Sciatic nerve (tissue), 2 donors: ENCODE measurements at places on chromosomes 6 and 20.

- no peak for DNase-seq
Observed at GRCh38 chr20:38870733-38871559, 55.3 kb upstream of the FAM83D start.

DNA sequence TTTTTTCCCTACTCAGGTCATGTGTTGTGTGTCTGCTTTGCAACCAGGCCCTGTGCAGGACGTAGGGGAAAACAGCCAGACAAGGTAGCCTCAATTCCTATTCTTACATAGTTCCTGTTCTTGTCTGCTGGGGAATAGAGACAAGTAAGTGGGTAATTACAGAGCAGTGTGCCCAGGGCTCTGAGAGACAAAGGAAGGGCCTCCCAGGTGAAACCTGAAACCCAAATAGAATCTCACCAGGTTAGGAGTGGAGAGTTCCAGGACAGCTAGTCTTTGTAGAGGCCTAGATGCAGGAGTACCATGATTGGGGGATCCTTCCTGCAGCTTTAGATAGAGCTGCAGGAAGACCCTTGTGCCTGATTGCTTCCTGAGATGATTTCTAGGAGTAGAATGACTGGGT lies 48.4 kb downstream of the DHX35 start:
- no peak for DNase-seq

DNA sequence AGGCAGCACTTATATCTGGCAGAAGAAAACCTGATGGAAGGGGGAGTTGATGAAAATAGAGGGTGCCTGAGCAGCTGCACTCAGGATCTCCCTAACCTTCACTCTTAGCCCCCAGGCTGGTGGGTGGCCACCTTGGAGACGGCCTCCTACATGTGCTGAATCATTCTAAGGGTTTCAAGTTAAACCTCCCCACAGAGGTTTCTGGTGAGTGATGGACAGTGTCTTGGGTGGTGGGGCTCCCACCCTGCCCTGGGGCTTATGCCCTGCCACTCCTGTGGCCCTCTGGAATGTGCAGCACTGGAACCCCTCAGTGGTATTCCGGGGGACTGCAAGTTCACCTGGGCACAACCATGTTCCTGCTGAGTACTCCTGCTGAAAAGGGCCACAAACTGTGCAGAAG lies 357.2 kb downstream of the CD83 start:
- no peak for DNase-seq

- DNase-seq: no peak
Observed at GRCh38 chr6:68059899-68060298, 575.2 kb upstream of the ADGRB3 start.

DNA sequence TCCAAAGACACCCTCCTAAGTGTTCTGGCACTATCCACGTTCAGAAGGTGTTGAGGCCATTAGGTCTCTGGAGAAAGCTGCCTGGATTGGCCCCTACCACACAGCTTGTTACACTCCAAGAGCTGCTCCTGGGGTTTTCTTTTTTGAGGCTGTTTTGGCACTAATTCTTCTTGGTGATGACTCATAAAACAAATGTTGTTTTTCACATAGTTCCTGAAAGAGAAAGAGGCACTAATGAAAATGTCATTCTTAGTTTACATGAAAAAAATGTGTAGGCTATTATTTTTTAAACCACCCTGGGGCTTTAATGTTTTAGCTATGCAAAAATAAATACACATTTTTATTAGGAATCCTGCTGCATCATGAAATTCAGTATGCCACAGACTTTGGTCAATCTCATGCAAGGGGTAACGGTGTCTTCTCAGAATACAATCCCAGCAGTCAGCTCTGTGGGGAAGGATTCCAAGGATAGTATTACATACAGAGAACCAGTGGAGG lies 38.1 kb downstream of the TBPL1 start:
- DNase-seq: no peak

DNA sequence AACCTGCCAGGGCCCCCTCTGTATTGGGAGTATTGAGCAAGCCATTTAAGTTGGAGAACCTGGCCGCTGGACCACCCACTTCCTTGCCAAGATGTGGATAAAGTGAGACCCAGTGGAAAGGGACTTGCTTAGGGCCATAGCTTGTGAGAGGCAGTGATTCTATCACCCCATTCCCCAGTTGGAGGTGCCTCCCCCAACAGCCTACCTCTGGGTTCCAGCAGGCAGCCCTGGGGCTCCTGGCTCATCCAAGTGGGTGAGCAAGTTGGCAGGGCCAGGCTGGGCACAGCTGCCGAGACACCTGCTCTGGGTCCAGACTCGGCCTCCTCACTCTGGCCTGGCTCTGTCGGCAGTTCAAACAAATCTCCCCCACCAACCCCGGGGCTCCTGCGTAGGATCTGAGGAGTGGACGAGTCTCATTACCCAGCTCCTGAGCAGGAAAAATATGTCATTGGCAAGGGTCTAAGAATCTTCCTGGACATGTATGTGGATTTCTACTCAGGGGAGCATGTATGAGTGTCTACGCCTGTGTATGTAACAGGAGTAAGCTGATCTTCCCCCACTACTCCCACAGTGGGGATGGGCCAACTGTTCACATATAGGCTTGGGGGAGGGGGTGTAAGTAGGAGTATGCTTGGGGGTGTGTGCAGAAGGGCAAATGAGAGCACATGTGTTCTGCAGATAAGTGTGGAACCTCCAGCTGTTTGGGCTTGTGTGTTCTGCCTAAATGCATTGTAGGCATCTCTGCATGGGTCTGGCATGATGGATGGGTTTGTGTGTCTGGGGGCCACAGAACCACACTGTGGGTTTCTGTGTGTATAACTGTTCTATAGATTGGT lies 1.9 kb downstream of the ID1 start:
- DNase-seq: no peak

DNA sequence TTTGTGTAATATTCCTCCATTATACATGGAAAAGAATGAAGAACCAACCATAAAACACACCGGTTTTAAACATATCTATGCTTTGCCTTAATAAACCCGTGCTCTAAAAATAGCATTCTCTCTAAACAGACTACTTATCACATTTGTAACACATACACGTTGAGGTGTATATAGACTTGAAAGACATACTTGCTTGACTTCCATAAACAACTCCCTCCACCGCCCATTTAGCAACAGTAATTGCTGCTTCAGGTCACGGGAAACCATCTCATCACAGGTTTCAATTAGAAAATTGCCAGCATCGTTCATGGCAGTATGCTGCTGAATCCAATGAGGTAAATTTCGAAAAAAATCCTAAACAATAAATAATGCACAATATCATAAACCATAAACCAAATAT lies 174.0 kb downstream of the SYNE1 start:
- DNase-seq: no peak

- no peak for DNase-seq
Observed at GRCh38 chr20:59158673-59159072, 4.9 kb upstream of the ZNF831 start.

DNA sequence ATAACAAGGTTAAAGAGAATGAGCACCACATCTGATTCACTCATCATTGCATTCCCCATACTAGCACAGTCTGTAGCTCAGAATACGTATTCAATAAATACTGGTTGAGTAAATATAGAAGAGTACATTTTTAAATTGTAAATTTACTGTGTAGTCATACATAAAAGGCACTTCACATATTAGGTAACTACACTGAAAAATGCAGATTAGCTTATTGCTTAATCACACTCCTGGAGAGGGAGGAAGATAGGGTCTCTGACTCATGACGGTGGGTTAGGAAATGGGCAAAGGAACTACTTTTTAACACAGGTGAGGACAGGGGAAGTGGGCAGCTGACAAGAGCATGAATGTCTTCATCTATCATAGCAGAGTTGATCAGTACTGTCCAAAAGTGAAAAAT lies 133.2 kb downstream of the TBC1D32 start:
- no peak for DNase-seq

DNA sequence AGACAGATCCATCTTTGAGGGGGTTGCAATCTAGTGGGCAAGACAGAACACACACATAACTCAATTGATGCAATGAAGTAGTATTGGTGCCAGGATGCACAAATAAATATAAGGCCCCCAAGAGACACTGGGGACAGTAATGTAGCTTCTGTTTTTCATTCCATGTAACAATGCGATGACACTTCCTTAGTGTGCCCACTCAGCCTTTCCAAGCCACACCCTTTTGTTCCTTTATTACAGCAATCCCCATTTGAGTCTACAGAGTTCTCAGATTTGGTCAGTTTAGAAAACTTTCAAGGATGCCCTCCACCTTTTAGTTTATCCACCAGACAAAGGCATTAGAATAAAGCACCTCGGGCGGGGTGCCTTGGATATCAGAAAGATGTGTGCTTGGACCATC lies 15.5 kb downstream of the TGM3 start:
- DNase-seq: no peak

- no peak for DNase-seq
Observed at GRCh38 chr6:158014505-158015187, 33.0 kb downstream of the SYNJ2 start.

DNA sequence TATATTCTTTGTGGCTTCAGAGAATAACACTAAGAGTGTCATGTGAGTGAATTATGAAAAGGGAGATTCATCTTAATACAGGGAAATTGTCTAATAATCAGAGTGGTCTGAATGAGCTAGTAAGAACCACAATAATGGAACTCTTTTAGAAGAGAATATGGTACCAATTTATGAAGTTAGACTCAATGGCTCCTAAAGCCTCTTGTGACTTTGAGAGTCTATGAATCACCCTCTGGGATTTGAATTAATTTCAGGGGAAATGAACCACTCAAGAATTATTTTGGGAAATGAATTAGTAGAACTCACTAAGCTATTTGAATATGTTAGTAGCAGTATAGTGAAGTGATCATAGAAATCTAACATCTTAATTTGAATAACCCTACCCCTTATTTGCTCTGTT lies 14.3 kb downstream of the PCMT1 start:
- DNase-seq: no peak

DNA sequence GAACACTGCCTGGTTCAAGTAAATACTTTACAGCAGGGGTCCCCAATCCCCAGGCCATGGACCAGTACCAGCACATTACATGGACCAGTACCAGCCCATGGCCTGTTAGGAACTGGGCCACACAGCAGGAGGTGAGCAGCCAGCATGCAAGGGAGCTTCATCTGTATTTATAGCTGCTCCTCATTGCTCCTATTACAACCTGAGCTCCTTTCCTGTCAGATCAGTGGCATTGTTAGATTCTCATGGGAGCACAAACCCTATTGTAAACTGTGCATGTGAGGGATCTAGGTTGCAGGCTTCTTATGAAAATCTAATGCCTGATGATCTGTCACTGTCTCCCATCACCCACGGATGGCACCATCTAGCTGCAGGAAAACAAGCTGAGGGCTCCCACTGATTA lies 12.0 kb upstream of the RBPJL start:
- DNase-seq: no peak

GRCh38 chr6:7479801-7480266 lies 61.6 kb upstream of the DSP start:
- DNase-seq: no peak

DNA sequence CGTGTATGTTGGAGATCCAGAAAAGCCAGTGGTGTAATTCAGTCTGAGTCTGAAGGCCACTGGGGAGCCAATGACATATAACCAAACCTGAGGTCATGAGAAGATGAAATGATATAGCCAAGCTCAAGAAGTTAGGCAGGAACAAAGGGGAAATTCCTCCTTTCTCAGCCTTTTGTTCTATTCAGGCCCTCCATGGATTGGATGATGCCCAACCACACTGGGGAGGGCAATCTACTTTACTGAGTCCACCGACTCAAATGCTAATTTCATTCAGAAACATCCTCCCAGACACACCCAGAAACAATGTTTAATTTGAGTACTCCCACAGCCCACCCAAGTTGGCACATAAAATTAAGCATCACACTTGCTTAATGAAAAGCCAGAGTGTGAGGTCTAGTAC lies 183.6 kb downstream of the GJA1 start:
- no peak for DNase-seq

- no peak for DNase-seq
Observed at GRCh38 chr6:167479901-167480648, 155.2 kb downstream of the TTLL2 start.

DNA sequence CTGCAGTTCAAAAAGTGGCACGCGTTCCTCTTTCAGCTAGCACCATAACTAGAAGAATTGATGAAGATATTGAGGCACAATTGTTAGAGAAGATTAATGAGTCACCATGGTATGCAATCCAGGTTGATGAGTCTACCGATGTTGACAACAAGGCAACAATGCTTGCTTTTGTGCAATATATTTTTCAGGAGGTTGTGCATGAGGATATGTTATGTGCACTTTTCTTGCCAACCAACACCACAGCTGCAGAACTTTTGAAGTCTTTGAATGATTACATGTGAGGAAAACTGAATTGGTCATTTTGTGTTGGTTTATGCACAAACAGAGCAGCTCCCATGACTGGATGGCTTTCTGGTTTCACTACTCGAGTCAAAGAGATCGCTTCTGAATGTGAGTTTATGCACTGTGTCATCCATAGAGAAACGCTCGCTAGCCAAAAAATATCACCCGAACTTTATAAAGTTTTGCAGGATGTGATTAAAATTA lies 129.3 kb upstream of the SLC24A3 start:
- no peak for DNase-seq

- no peak for DNase-seq
Observed at GRCh38 chr6:169342710-169343109, 89.1 kb upstream of the THBS2 start.

- no peak for DNase-seq
Observed at GRCh38 chr6:150788089-150788488, 77.4 kb upstream of the MTHFD1L start.

- no peak for DNase-seq
Observed at GRCh38 chr6:38366234-38366633, 273.5 kb downstream of the BTBD9 start.

DNA sequence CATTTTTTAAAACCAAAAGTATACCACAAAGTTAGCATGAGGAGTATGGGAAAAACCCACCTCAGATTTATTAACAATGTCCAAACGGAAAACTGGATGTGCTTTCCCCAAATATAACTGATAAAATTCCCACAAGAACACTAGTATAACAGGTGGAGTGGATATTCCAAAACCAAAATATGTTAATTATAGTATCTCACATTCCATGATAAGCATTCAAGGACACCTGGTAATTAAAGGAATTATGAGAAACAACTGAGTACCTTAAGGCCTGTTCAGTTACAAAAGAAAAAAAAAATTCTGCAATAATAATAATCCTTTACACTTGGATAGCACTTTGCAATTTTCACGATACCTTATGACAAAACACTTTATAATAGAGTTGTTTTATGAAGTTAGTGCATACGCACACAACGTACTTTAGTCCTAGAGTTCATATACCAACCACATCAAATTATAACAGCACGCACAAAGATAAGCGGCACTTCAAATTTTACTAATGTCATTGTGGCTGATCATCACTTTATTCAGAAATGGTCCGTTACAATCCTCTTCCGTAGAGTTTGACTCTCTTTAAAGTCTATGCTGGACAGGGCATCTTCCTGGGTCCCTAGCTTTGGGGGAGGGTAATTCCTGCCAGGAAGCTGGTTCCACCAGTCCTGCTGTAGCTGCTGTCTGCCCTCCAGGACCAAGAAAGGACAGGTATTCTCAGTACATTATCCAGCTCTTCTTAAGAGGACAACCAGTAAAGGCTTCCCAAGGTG lies 1.7 kb downstream of the CDK19 start:
- no peak for DNase-seq

GRCh38 chr20:47805951-47806350 lies 20.7 kb upstream of the SULF2 start:
- DNase-seq: no peak
